Suppressor macrophage (primary cell): ENCODE measurements at places on chromosomes 1 and 21.

DNA sequence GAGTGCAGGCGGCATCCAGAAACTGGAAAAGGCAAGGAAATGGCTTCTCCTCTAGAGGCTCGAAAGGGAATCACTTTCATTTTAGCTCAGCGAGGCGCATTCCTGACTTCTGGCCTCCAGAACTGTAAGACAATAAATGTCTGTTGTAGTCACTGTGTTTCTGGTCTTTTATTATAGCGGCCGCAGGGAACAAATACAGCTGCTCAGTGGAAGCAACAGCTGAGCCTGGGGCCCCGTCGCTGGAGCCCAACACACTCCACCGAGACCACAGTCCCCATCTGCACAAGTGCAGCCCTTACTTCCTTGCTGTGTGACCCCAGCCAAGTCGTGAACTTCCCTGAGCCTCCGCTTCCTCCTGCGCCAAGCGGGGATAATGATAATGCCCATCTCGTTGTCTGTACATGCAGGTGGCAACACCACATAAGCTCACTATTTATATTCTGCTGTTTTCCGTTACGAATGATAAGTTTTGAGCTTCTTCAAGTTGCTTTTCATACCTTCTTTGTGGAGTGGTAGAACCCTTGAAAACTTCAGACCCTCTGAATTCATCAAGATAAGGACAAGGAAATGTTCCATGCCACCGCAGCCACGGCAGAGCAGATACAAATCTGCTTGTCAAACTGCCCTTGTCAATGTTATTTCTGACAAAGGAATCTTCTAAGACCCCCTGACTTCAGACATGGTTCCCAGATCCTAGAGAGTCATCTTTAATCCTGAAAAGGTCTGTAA lies 3.2 kb upstream of the LAPTM5 start:
- DNase-seq: no peak

DNA sequence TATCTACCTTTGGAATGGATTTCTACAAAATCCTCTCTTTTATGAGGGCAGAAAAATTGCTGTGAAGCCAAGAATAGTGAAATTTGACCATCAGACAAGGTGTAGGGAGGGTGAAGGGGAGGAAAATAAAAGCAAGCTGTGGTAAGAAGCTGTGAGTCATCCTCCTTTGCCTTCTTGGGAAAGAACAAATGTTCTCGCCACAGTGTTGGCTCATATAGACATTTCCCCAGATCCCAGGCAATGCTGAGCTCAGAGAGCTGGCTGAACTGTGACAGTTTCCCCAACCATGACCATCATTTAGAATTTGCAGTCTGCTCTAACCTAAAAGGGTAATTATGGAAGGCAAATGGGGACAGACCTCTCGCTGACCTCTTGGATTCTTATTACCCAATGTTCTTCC lies 235.4 kb downstream of the PBX1 start:
- DNase-seq: peak; percentile 9

- no peak for DNase-seq
Measured at GRCh38 chr1:76496871-76497270, 370.4 kb upstream of the ST6GALNAC5 start.

- no peak for DNase-seq
Measured at GRCh38 chr1:186967656-186968394, 139.1 kb downstream of the PLA2G4A start.

DNA sequence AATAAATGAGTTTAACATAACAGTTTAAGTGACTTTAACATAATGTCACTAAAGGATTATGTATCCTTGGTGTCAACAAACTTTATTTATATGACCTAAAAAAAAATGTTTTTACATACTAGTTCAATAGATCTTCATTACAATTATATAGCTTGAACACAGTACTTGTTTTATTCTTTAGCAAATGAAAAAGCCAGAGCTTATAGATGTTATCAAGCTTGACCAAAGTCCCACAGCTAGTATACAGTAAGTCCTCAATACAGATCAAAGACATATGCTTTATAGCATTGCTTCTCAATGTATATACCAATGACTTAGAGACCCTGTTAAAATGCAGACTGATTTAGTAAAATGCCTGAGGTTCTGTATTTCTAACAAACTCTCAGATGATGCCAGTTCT lies 42.4 kb downstream of the UCHL5 start:
- no peak for DNase-seq

DNA sequence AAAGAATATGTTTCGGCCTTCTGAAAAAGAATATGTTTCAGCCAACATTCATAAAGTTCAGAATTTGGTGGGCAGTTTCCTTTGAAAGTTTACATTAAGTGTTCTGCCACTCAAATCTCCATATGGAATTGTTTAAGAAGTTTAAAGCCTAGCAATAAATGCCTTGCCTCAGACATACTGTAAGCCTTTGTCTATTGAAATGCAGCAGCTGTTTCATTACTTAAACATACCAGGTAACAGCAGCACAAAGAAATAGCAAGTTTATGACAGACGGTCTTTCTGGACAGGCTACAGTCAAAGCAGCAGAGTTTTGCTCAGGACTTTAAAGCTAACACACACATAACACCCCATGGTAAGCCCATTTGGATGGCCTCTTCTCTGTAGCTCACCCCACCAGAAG lies 38.5 kb upstream of the C1orf105 start:
- DNase-seq: no peak

DNA sequence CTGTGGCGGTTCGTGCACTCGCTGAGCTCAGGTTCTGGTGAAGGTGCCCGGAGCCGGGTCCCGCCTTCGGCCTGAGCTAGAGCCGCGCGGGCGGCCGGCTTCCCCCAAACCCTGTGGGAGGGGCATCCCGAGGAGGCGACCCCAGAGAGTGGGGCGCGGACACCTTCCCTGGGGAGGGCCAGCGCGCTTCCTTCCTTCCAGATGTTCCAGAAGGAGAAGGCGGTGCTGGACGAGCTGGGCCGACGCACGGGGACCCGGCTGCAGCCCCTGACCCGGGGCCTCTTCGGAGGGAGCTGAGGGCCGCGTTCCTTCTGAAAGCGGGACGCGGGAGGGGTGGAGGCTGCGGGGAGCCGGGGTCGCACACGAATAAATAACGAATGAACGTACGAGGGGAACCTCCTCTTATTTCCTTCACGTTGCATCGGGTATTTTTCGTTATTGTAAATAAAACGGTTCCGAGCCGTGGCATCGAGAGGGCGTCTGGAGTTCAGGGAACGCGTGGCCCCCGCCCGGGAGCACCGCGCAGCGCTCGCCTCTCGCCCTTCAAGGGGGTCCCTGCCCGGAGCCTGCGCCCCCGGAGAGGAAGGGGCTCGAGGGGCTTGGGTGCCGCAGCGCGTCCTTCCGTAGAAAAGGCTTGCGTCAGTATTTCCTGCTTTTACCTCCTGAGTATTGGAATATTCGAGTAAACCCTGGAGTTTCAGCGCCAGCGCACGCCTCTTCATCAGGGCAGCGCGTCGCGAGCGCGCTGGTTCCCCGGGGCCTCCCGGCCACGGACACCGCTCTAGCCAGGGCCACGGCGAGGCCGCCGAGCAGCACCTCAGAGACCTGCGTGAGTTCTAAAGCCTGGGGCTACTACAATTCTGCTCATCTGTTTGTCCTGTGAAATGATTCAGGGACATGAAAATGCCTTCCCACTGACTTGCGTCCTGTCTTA lies 11.5 kb downstream of the YBEY start:
- DNase-seq: no peak

GRCh38 chr1:203281033-203281432 lies 24.3 kb upstream of the BTG2 start:
- no peak for DNase-seq

- peak; percentile 26 for DNase-seq
Measured at GRCh38 chr1:21899987-21900386, 37.1 kb downstream of the HSPG2 start.

DNA sequence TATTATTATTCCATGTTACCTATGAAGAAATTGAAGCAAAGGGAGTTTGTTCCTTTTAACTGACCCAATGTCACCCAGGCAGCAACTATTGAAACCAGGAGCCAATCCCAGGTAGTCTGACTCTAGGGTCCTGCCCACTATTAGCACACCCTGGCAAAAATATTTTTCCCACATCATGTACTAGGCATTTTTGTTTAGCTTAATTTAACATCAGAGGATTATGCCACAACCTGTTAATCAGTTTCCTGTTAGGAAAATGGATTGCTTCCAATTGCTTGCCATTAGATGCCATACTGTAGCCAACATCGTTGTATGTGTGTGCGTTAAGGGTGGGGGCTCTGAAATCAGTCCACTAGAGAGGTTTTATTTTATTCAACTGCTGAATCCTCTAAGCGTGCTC lies 281.1 kb downstream of the DNM3 start:
- DNase-seq: no peak

DNA sequence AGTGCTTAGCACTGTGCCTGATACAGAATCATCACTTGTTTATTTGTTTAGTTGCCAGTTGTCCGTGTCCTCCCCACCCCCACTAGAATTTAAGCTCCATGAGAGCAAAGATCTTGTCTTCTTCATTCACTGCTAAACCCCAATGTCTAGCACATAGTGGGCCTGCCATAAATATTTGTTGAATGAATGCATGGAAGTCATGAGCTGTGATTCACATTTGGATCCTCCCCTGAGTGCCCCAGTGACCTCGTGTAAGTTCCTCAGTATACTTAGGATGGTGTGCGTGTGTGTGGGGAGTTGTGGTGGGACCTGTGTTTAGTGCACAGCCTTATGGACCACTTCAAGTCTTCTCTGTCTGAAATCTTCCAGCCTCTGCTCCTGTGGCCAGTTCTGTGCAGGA lies 23.1 kb downstream of the IER5 start:
- peak; percentile 54 for DNase-seq

DNA sequence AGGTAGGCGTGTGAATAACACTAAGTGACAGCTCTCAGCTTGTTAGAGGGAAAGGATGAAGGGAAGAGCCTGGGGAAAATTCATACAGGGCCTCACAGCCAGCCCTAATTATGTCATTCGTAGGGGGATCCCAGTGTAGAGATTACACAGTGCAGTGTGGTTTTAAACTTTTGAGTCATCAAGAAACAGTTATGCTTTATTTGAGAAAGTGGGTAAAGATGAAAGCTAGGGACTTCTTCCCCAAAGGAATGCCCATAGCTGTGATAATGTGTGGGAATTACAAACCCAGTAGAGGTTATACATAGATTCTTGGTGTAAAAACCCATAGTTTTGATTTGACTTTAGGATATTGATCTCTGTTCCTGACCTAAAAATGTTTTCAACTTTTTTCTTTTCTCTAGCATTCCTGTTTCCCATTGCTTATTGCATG lies 1.9 kb downstream of the TTF2 start:
- peak; percentile 61 for DNase-seq

DNA sequence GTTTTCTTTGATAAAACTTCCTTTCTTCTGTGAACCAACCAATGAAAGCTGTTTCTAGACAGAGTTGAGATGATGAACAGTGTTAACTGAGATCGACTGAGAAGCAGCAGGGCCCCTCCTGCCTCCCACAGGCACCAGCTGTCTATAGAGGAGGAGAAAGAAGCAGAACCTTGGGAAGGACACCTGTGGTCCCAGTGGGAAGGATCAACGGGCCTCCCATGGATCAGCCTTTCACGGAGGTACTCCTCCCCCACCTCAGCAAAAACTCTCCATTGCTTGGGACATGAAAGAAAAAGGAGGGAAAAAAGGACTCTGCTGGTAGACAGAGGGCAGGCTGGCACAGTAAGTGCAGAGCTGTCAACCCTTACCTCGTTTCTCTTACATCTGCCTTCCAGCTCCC lies 40.5 kb downstream of the PLPPR5 start:
- DNase-seq: no peak

- peak; percentile 85 for DNase-seq
Measured at GRCh38 chr1:167447521-167448136, 70.7 kb downstream of the CD247 start.

DNA sequence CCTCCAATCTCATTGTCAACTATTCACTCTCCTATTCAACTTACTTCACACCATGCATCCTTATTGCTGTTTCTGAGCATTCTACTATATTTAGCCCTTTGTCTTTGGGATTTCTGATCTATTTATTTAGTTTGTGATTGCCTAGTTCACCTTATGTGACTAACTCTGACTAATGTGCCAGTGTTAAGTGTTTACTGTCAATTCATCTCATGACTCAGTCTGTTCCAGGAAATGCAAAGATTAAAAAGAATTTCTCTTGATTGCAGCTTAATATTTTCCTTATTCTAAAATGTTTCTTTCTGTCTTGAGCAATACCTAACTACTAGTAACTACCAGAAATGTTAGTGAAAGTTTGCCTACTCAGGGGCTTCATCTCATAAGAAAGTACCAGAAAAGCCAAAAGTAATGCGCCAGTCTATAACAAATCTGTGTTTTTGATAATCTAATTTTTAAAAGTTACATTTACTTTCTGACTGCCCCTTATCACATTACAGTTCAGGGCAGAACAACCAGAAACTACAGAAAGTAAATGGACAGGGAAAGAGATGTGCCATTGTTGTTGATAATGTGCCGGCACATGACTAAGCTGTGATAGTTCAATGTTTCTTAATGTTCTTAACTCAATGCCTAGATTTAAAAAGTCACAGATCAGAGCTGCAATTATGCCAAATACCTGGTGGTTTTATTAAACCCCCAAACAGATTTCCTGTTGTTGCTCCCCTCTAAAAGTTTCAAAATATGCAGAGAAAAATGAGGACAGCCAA lies 556.5 kb downstream of the PTBP2 start:
- DNase-seq: no peak

- DNase-seq: no peak
Measured at GRCh38 chr1:36530791-36531190, 48.1 kb upstream of the CSF3R start.

GRCh38 chr1:182761396-182762395 lies 27.9 kb upstream of the NPL start:
- DNase-seq: no peak

DNA sequence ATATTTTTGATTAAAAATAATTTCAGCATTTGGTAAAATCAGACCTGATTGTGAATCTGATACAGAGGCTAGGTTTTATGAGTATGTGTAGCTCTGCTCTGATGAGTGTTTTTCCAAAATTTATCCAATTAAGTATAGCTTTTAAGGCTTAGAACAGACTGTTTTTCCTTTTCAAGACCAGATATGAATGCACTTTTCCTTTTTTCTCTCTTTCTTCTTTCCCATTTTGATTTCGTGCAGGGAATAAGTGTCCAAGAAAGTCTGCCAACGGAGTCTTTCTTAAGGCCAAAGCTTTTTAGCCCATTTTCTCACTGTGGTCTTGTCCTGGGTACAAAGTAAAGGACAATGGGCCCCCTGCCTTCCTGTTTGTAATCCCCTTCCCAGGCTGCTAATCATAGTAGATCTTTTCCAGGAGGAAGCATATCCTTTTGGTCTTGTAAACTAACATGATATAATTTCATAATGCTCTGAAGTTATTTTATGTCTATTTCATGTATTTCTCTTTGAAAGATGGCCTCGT lies 2.9 kb downstream of the KIF1B start:
- DNase-seq: no peak
